ENCODE measurements at places on chromosomes 4 and X. TPM values are rescaled to one million over a fixed set of nuclear protein-coding genes. Genes with fewer than 3 reads are reported as not detected.

GRCh38 chrX:16368696-16369095 is 201.4 kb downstream of the MAGEB17 start:
- DNase-seq, result no peak

DNA sequence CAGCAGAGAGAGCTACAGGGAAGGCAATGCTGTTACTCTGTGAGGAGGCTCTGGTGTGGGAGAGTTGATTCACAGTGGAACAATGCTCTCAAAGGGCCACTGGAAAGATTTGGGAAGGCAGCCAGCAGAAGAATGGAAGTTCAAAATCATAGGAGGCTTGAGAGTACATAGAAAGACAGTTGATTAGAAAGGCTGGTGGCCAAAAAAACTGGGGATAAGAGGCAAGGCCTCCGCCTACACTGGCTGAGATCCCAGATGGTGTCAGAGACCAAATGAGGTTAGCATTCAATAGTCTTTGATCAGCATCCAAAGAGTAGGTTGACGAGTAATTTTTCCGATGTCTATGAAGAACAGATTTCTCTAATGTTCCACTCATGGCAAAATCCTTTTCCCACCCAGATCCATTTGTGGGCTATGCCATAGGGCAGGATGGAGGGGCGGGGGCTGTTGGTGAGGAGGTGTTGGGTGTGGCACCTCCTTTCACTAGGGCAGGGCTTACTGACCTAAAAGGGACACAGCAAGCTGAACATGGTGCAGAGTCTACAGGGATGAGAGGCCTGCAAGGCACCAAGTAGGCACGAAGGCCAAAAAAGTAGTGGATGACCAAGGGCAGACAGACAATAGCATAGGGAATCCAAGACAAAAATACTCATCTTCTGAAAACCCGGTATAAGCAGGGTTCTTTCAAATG is 15.1 kb downstream of the TEC start:
- DNase-seq, result no peak

- DNase-seq, result no peak
Measured at GRCh38 chr4:87088186-87088585, 132.2 kb downstream of the KLHL8 start.

DNA sequence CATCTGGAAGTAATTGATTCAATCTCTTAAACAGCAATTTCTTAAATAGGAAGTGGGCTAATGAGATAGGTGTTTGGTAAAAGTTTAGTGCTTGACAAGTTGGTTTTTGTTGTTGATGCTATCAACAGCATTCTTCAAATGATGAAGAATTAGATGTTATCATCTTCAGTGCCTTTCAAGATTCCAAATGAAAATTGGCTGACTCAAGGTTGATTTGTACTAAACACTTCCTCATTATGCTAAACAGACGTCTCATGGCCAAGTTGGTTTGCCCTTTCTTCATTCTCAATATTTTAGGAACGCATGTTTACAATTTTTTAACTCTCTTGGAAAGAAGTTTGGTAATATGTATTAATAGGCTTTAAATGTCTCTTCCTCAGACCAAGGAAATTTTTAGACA is 86.0 kb downstream of the MID1IP1 start:
- no peak for DNase-seq

The DMRTC1 gene
- total RNA-seq, result not detected

GRCh38 chr4:105430811-105431210 is 43.1 kb downstream of the PPA2 start:
- no peak for DNase-seq

DNA sequence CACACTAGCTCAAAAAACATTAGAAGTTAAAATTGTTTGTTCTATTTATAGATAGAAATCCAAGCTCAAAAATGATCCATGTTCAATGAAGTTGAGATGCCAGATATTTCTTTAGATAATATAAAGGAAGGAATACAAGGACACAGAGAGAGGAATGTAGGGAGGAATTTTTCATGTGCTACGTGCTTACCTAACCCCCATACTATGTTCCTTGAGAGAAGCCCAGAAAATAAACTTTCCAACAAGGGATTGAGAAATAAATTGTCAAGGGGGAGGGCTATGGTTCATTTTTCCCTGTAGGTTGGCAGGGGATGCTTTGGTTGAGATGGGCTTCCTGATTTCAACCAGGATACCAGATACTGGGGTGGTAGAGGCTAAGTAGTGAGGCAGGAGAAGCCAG is 15.6 kb upstream of the ADH5 start:
- DNase-seq, result no peak

- no peak for DNase-seq
Measured at GRCh38 chrX:15739886-15740285, 1.8 kb downstream of the CA5B start.

The NLRP2B gene
- not detected for total RNA-seq

DNA sequence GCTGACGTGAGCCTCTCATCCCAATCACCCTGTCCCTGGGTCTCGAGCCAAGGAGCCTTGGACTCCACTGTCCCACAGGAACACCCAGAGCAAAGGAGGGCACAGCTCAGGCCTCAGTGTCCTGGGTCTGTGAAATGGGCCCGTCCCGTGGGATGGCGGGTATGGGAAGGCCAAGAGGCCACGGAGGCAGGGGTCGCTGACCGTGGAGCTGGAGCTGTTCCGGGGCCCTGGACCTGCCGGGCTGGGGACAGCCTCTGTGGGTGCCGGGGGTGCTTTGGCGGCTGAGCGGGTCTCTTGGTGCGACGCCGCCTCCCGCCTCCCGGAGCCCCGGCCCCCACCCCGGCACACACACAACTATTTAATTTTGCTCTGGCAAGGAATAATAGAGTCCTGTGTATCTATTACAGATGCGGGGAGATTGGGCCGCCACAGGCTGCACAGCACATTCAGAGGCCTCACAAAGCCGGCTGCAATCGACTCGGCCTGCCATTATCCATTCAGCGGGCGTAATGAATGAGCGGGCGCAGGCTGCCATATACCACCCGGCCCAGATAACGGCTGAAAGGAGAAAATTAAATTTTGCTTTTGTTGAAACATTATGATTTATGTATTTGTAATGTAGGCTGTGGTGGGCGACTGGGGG is 83.9 kb upstream of the NKX1-1 start:
- DNase-seq, result peak; percentile 57

Data from H7 (cell line).